ENCODE measurements at places on chromosomes 2 and 18.
A peak's percentile ranks its signal among the peaks of the same experiment; 100 is the strongest.

GRCh38 chr2:157228946-157229345 is 28.6 kb upstream of the GALNT5 start:
- H3K4me1 ChIP-seq: no peaks in the 10 kb centered on the region

- no peak overlapping the region for H3K4me3 ChIP-seq
- DNase-seq: no peak
- H3K27ac ChIP-seq: no peak overlapping the region
- H3K4me1 ChIP-seq: peaks cover 22% of the 10 kb centered on the region
Observed at GRCh38 chr2:154556607-154557006, 141.9 kb upstream of the KCNJ3 start.

DNA sequence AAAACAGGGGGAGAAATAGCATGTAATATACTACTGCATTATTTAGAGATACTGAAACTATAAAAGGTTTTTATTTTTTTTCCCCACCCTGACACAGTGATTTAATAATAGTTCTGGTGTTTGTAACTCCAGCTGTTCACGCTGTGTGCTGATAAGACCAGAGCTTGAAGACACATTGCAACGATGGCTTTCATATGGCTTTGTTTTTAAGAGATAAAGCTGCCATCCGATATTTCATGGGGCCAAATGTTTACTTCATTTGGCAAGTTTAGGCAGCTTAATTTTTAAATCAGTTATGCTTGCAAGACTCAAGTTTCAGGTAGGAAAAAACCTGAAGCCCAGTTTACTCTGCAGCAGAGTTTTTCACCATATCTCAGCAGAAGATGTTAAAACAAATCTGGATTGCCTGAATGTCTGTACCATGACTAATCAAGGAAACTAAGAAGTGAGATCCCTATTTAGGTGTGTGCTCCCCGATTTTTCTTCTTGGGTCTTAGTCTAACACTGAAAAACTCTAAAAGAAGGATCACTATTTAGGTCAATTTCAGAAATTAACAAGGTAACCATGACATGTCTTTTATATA is 508.6 kb downstream of the PARD3B start:
- H3K4me3 ChIP-seq: no peak overlapping the region
- no peaks in the 10 kb centered on the region for H3K36me3 ChIP-seq
- H3K27me3 ChIP-seq: no peaks in the 10 kb centered on the region
- no peak overlapping the region for H3K27ac ChIP-seq
- no peak for DNase-seq

DNA sequence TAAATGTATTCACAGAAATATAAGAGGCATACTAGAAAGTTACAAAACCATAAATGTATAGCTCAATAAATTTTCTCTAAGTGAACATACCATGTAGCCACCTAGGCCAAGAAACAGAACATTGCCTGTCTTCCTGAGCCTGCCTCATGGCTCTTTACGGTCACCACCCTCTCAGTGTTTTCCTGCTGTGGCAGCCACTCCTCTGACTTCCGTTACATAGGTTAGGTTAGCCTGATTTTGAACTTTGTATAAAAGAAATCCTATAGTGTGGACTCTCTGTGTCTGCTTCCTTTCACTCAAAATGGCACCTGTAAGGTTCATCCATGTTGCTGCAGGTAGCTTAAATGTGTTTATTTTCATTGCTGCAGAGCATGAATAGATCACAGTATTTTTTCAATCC is 11.6 kb upstream of the ST3GAL5 start:
- no peak overlapping the region for H3K27ac ChIP-seq
- DNase-seq: no peak
- H3K27me3 ChIP-seq: no peaks in the 10 kb centered on the region

GRCh38 chr2:183186296-183186695 is 62.1 kb downstream of the NUP35 start:
- no peaks in the 10 kb centered on the region for H3K27me3 ChIP-seq
- no peaks in the 10 kb centered on the region for H3K36me3 ChIP-seq
- no peaks in the 10 kb centered on the region for H3K4me1 ChIP-seq
- H3K4me3 ChIP-seq: no peak overlapping the region

DNA sequence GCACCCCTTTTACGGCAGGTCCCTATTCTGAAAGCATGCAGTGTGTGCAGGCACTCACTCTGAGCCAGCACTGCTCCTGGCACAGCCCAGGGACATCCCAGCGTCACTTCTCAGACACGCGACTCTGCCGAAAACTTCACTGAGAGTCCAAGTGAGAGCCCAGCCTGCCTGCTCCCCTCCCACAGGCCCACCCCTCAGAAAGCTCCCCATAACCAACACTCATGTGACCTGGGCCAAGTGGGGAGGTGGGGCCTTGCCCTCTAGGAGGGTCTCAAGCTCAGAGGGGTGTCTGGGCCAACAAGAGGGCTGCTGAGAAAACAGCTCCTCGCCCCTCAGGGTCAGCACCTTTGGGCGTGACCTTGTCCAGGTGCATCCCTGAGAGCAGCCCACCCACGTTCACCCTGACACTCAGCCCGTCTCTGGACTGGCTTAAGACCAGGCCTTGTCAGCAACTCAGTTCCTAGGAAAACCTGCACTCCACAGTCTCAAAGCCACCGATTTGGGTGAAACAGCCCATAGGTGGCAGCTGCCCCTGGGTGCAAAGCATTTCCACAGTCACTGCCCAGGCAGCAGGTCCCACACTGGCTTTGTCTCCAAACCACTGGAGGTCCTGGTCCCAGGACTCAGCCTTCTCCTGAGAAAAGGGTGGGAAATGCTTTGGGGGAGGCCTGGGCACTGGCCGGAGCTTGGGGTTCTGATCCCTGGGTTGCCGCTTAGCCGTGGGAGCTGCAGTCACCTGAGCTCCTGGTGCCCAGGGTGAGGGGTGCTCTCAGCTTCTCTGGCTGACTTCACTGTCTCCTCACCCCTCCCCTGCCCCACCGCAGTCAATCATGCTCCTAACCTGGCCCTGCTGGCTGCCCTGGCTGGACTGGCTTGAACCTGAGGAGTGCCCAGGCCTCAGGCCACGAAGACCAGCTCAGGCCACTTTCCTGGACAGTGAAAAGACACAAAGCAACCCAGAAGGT is 209.6 kb downstream of the HDAC4 start:
- no peak for DNase-seq
- H3K27me3 ChIP-seq: no peaks in the 10 kb centered on the region
- no peaks in the 10 kb centered on the region for H3K36me3 ChIP-seq
- H3K4me3 ChIP-seq: no peak overlapping the region
- H3K27ac ChIP-seq: no peak overlapping the region
- H3K4me1 ChIP-seq: no peaks in the 10 kb centered on the region

- no peak for DNase-seq
- no peak overlapping the region for H3K4me3 ChIP-seq
- H3K27ac ChIP-seq: no peak overlapping the region
- H3K27me3 ChIP-seq: peaks cover 57% of the 10 kb centered on the region
- H3K4me1 ChIP-seq: no peaks in the 10 kb centered on the region
- H3K36me3 ChIP-seq: no peaks in the 10 kb centered on the region
Observed at GRCh38 chr2:236161531-236161930, 6.7 kb downstream of the GBX2 start.

DNA sequence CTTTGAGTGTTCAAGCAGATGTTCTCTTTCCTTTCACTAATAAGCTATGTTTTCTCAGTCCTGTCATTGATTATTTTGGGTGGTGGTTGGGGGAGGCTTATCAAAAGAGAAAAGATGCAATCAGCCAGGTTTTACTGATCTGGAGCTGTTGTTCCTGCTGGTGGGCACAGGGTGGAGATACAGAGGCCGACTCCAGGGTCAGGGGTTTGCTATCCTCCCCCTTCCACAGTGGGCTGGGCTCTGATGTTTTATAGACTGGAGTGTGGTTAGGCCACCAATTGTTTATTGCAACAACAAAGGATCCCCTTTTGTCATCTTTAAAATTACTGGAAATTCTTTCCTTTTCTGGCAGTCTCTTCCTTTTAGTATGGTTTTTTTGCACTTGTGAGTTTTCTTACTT is 120.5 kb downstream of the TANC1 start:
- H3K36me3 ChIP-seq: no peaks in the 10 kb centered on the region
- DNase-seq: no peak
- no peaks in the 10 kb centered on the region for H3K27me3 ChIP-seq

DNA sequence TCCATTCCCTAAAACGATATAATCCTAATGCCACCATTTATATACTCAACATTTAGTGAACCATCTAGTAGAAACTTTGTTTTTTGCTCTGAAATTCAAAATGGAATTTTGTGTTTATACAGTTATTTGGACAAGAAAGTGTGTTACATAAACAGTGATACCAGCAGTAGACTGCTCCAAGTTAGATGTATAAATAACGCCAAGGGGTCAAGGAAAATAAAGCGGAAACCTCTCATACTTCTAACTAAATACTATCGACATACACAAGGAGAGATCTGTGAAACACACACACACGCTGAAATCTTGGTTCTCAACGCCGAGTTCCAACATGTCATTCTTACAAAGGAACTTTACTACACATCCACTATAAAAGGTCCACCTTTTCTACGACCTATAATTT is 1.2 kb downstream of the TXNL1 start:
- H3K4me3 ChIP-seq: peak overlapping the region; percentile 99
- DNase-seq: peak; percentile 13
- 0 out of 2 replicates have a peak, but pooled peaks cover 16% of the 10 kb centered on the region for H3K4me1 ChIP-seq
- H3K27ac ChIP-seq: peak overlapping the region; percentile 90
- 0 out of 2 replicates have a peak, but pooled peaks cover 7% of the 10 kb centered on the region for H3K36me3 ChIP-seq
- H3K27me3 ChIP-seq: no peaks in the 10 kb centered on the region

DNA sequence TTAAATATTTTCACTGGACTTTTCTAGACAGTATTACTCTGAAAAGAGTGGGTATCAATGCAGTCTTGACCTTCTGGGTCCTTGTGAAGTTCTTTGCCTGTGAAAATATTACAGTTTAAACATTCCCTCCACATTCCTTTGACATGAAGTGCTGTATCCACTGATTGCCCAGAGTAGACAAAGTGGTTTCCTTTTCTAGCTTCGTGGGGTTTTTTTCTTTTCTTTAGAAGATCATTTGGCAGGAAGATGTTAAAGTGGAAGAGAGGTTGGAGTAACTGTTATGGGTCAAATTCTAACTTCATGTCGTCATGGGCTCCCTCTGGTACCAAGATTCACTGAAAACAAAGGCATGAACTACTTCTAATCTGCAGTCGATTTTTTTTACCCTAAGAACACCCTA is 496.9 kb downstream of the EPHA4 start:
- H3K27me3 ChIP-seq: no peaks in the 10 kb centered on the region
- no peak overlapping the region for H3K4me3 ChIP-seq
- no peak for DNase-seq
- H3K4me1 ChIP-seq: no peaks in the 10 kb centered on the region

DNA sequence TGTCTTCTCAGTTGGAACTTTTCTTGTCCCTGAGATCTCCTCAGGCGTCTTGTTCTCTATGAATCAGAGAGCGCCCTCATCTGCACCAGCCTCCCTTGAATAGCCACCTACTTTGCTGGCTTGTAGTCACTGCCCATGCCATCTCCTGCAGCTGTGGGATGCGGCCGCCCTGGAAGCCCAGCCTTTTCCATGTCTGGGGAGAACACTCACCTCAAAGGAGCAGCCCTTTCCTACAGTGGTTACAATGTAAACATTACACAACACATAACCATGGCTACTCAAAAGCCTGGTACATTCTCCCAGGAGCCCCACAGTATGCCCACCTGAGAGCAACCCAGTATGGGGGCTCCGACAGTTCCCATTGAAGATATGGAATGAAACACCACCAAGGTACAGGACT is 351.0 kb downstream of the EN1 start:
- no peaks in the 10 kb centered on the region for H3K27me3 ChIP-seq
- no peaks in the 10 kb centered on the region for H3K36me3 ChIP-seq
- no peak overlapping the region for H3K27ac ChIP-seq
- no peak for DNase-seq
- H3K4me3 ChIP-seq: no peak overlapping the region
- no peaks in the 10 kb centered on the region for H3K4me1 ChIP-seq

DNA sequence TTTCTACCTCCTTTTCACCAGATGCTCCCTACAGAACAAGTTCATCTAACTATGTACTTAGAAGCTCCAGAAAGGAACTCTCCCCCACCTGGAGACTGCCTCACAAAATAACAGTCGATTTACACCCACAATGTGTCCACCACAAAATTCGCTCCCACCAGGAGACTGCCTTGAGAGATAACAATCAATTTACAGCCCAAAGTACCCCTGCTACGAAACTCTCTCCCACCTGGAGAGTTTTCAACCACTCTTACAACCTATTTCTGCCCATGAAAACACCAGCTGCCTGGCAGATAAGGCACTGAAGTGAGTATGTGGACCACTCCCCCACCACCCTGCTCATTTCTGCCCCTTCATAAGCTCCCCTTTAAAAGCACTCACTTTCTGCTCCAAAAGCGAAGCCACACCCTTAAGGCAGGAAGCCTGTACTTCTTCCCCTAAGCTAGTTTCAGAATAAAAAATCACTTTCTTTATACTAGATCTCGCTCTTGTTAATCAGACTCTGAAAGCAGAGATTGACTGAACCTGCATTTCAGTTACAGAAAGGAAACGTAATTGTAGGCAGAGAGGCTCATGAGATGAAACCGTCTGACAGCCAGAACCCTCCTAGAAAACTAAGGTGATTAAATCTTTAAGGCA is 94.4 kb upstream of the RBBP8 start:
- DNase-seq: peak; percentile 67
- no peaks in the 10 kb centered on the region for H3K36me3 ChIP-seq
- peak overlapping the region; percentile 45 for H3K4me3 ChIP-seq
- no peaks in the 10 kb centered on the region for H3K27me3 ChIP-seq
- H3K27ac ChIP-seq: no peak overlapping the region

GRCh38 chr18:61159246-61159645 is 174.0 kb upstream of the CDH20 start:
- no peak overlapping the region for H3K4me3 ChIP-seq
- H3K27ac ChIP-seq: no peak overlapping the region
- H3K4me1 ChIP-seq: no peaks in the 10 kb centered on the region
- no peak for DNase-seq
- H3K27me3 ChIP-seq: no peaks in the 10 kb centered on the region
- no peaks in the 10 kb centered on the region for H3K36me3 ChIP-seq

DNA sequence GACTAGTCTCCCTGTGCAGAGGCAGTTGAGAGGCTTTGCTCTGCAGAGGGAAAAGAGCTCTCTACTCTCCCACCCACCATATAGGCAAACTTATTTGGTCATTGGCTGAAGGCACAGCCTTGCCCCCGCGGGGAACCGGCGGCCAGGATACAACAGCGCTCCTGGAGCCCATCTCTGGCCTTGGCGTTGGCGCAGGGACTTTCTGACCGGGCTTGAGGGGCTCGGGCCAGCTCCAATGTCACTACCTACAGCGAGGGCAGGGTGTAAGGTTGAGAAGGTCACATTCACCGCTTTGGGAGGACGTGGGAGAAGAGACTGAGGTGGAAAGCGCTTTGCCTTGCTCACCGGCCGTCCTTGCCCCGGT is 2.2 kb downstream of the ONECUT2 start:
- no peak overlapping the region for H3K27ac ChIP-seq
- H3K27me3 ChIP-seq: no peaks in the 10 kb centered on the region
- DNase-seq: no peak
- no peaks in the 10 kb centered on the region for H3K4me1 ChIP-seq

GRCh38 chr2:109439390-109439786 is 174.4 kb downstream of the SEPTIN10 start:
- H3K36me3 ChIP-seq: no peaks in the 10 kb centered on the region
- H3K27me3 ChIP-seq: no peaks in the 10 kb centered on the region
- H3K4me1 ChIP-seq: no peaks in the 10 kb centered on the region
- H3K27ac ChIP-seq: no peak overlapping the region

GRCh38 chr2:119180892-119181291 is 22.3 kb upstream of the C1QL2 start:
- H3K27me3 ChIP-seq: no peaks in the 10 kb centered on the region
- no peaks in the 10 kb centered on the region for H3K4me1 ChIP-seq
- DNase-seq: no peak
- H3K4me3 ChIP-seq: no peak overlapping the region
- no peaks in the 10 kb centered on the region for H3K36me3 ChIP-seq

- no peak overlapping the region for H3K27ac ChIP-seq
- no peak for DNase-seq
- H3K4me3 ChIP-seq: no peak overlapping the region
- no peaks in the 10 kb centered on the region for H3K27me3 ChIP-seq
Observed at GRCh38 chr2:215429424-215429823, 6.4 kb downstream of the FN1 start.

Measured in MM.1S (cell line).